COR-L47 (cell line): ENCODE measurements at places on chromosomes 7 and 10.

- DNase-seq = no peak
Observed at GRCh38 chr7:47488201-47488968, 93.5 kb downstream of the TNS3 start.

- DNase-seq = peak; percentile 89
Observed at GRCh38 chr7:82572195-82572880, 128.8 kb upstream of the CACNA2D1 start.

DNA sequence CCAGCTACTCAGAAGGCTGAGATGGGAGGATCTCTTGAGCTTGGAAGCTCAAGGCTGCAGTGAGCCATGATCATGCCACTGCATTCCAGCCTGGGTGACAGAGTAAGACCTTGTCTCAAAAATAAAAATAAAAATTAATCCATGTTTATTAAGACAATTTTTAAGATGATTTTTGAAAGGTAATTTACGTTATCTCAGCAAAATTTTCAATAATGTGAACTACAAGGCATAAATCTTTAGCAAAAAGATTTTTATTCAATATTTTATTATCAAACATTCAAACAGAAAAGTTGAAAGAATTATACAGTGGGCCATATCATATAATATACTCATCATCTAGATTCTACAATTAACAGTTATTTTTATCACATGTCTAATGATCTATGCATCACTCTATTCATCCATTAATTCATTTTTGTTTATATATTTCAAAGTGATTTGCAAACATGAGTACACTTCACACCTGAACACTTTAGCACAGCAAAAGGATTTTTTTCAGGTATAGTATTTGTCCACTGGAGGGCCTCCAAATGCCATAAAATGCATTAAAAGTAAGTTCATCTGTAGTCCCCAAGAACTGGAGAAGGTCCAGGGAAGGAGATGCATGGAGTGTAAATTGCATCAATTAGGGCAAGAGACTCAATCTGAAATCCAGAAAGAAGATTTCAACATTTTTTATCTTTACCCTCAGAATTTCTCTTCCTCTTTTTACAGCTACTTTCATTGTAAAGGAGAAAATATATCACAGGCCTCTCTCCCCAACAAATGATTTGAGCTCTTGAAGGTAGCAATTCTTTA lies 38.6 kb upstream of the RSBN1L start:
- DNase-seq = peak; percentile 46

- DNase-seq = no peak
Observed at GRCh38 chr10:131896403-131896802, 4.4 kb upstream of the PPP2R2D start.

DNA sequence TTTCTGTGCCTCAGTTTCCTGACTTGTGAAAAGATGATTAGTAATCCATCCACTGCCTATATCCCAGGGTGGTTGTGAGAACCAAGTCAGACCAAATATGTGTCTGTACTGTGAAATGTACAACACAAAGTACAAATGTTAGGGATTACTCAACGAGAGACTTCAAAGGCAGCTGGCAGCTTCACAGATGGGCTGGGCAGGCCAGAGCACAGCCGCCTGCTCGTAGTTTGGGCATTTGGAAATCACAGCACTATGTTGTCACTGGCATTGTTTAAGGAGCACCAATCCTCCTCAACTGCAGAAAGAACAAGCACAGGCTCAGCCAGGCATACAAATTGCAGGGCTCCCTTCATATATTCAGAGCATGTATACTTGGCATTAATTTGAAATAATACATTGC lies 64.5 kb upstream of the C10orf90 start:
- DNase-seq = no peak

GRCh38 chr7:51545131-51545530 lies 228.5 kb upstream of the COBL start:
- no peak for DNase-seq

- no peak for DNase-seq
Observed at GRCh38 chr7:44678471-44679179, 70.0 kb upstream of the ZMIZ2 start.

DNA sequence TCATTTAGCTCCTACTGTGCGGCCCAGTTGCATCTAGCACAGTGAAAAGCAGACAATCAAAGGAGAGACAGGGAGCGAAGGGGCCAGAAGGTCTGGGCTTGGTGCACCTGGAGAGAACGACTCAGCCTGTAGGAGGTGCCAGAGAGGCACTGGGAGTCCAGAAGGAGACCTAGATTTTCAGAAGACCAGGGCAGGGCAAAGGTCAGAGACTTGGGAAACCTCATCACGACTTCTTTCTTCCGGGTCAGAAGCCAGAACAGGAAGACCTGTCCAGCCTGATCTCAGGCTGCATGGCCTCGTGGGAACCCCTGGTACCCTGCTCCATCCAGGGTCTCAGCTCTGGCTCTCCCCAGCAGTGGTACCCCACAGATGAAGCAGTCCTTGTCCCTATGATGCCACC lies 5.2 kb downstream of the AGAP3 start:
- no peak for DNase-seq

DNA sequence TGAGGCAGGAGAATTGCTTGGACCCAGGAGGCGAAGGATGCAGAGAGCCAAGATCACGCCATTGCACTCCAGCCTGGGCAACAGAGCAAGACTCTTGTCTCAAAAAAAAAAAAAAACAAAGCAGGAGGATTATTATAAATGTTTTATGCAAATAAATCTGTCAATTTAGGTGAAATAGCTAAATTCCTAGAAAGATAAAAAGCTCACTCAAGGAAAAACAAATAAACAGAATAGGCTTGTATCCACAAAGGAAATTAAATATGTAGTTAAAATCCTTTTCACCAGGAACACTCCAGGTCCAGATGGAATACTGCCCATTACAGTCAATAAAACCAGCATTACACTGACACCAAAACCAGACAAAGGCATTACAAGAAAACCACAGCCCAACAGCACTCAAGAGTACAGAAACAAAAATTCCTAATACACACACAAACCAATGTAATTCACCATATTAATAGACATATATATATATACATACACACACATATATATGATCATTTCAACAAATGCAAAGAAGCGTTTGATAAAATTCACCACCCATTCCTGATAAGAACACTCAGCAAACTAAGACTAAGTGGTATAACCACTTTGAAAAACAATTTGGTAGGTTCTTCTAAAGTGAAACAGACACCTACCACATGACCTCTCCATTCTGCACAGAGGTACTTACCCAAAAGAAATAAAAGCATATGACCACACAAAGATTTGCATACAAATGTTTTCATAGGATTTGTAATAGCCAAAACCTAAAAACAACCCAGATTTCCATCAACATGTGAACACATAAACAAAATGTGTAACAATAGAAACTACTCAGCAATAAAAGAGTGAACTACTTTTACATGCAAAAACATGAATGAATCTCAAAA lies 38.8 kb downstream of the ABI1 start:
- DNase-seq = no peak

GRCh38 chr7:21429021-21429420 lies 1.1 kb downstream of the SP4 start:
- no peak for DNase-seq

DNA sequence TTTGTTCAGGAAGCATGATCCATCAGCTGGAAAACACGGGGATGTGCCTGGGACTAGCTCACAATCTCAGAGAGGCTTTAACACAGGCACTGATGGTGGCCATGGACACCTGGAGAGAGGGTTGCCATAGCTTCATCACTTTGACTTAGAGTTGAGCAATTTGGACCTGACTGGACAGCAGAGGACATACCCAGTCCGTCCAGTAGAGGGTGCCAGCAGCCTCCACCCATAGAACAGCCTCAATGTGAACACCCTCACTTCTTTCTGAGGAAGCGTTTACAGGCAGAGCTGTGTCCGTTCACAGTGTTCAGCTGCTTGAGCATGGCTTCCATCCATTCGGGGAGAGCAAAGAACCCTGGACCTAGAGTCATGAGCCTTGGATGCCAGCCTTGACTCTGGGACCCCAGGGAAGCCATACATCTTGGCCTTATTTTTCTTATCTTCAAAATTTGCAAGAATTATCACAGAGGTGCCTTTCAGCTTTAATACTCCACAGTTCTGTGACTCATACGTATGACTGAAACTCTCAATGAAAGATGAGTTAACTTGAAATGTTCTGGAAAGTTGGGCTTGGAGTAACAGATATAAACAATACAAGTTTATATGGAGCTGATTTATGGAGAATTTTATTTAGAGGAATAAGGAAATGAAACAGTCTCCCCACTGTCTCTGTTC lies 302.9 kb upstream of the PODXL start:
- peak; percentile 42 for DNase-seq

DNA sequence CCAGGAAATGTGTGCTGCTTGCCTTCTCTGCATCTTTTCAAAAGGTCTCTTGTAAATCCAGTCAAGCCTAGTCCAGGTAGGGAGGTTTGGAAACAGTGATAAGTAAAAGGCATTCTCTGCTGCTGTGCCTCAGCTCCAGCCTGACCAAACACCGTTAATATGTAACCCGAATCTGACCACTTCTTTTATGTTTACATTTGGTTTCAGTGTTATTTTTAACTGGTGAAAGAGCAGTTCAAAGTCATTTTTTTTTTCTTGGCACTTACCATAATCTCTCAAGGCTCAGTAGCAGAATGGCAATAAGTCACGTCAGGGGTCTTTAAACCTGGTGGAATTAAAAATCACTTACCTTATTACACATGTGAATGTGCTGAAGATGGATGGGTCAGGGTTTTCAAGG lies 216.8 kb downstream of the PTEN start:
- no peak for DNase-seq

GRCh38 chr10:52679117-52679516 lies 93.5 kb downstream of the MBL2 start:
- no peak for DNase-seq

DNA sequence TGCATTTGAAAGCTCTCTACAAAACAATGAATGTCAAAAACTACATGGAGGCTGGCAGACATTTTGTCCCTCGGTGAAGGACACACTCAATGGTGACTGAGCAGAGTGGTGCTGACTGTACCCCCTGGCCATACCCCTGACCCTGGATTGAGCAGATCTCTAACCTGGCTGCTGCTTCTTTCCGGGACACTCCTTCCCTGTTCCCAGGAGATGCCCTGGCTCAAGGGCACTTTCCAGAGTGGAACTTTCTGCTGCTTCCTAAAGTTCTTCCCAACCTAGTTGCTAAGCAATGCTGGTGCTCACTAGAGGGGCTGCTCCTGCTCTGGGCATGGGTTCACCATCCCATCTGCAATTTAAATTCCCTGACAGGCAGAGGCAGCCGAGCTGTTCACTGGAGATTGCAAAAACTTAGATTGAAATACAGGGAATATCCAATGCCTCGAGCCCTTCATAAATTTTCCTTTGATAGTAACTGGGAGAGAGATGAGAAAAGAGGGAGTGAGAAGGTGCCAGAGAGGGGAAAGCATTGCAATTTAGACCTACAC lies 384.3 kb upstream of the PODXL start:
- no peak for DNase-seq

DNA sequence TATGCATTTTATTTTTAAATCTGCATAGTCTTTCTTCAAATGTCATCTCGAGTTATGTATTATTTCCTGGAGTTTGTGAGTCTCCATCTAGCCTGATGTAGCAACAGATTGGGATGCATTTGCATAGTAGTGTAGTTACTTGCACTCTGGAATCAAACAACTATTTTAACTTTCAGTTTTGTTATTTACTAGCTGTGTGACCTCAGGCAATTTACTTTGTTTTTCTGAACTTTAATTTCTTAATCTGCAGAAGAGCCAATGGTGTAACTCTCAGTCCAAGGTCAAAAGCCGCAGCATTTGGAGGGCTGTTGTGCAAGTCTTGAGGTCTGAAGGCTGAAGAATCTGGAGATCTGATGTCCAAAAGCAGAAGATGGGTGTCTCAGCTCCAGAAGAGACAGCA lies 175.8 kb upstream of the SORCS1 start:
- no peak for DNase-seq

DNA sequence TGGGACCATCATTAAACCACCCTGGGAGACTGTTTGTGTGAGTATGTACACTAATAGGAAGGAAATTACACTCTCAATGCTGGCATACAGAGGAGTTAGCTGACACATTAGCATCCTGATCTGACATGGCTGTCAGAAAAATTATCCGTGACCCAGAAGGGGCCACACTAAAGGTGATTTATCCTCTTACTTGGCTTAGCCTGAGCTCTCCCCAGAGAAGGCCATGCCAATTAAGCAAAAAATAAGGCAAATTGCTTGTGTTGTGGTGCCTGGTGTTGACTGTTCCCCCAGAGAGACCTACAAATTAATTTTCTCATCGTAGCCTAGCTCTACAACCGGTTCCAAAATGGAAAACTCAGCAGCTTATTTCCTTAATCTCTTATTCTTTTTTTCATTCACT lies 992.3 kb downstream of the KCNMA1 start:
- no peak for DNase-seq

GRCh38 chr7:116515584-116515983 lies 9.3 kb upstream of the CAV1 start:
- no peak for DNase-seq

- peak; percentile 75 for DNase-seq
Observed at GRCh38 chr7:154879629-154880028, 123.3 kb downstream of the PAXIP1 start.

GRCh38 chr10:42973870-42974692 lies 102.8 kb upstream of the RET start:
- no peak for DNase-seq

DNA sequence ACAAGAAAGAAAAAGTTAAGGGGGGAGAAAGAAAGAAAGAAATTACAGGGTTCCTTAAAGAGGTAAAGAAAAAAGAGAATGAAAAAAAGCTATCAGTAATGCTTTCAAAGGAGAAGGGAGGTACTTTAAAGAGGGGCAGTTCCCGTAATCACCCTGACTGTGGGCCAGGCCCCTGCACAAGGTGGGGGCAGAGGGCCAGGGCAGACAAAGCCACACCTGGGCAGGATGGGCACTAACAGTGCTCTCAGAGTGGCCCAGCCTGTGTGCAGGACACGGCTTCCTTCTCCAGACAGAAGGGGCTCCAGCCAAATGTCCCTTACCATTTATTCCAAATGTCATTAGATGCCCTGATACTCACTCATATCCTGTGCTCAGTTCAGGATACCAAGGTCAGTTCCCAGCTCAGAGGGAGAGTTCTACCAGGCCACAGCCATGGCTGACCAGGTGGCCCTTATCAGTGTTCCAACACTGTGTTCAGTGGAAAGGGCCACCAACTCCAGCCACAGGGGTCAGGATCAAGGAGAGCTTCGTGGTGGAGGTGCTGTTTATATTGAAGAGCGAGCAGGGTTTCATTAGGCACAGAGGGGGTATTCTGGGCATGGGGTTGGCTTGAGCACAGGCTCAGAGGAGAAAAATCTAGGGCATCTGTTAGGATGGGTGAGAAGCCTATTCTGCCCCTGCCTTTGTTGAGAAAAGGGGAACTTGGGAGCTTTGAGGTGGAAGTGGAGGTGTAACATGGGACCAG lies 29.9 kb downstream of the DPCD start:
- no peak for DNase-seq
